ENCODE measurements at places on chromosomes 12 and 14.

DNA sequence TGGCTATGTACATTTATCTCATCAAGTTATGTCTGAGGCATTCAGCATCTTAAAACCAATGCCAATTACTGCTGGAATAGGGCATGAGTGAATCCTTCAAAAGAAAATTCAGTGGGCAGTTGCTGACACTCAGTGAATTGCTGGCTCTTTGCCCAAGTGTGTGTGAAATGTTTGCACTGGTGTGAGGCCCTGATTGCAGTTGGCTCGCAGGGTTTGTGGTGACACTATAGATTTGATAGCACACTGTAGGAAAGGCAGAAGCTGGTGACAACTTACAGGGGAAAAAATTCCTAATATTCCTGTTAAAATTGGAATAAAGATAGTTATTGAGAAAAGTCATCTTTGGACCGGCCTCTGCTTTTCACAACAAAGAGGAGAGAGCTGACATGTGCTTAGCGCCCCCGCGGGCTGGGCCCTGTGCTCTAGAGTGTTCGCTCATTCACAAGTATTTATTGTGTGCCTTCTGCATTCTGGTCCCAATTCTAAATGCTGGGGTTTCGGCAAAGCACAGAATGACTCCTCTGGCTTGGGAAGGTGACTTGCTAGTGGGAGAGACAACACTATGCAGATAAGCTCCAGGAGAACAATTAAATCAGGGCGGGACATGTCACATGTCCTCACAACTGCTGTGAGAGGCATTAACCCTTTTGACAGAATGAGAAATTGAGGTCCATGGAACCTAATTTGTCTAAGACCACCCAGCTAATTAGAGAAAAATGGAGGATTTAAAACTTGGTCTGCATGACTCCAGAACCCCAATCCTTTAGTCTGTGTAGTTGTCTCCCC lies 418.7 kb downstream of the NPAS3 start:
- no peak for DNase-seq

GRCh38 chr14:49363821-49364751 lies 222.1 kb downstream of the RPS29 start:
- no peak for DNase-seq

- no peak for DNase-seq
Measured at GRCh38 chr14:21367582-21368144, 16.2 kb downstream of the SUPT16H start.

- DNase-seq, result no peak
Measured at GRCh38 chr12:88624911-88625310, 44.6 kb upstream of the KITLG start.

DNA sequence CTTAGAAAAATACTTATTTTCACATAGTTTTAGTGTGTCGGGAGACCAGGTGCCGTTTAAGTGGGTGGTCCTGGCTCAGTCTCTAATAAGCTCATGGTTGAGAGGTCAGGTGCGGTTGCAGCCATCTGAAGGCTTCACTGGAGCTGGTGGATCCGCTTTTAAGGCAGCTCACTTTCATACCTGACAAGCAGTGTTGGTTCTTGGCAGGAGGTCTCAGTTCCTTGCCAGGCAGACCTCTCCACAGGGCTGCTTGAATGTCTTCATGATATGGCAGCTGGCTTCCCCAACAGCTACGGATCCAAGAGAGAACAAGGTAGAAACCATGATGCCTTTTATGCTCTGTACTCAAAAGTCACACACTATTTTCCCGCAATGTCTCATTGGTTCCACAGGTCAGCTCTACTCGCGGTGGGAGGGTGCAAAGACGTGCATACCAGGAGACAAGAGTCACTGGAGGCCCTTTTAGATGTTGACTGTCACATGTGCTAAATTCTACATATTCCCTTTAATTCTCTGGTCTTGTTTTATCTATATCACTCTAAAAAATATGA lies 8.0 kb upstream of the ZDHHC17 start:
- no peak for DNase-seq

GRCh38 chr14:65738339-65738738 lies 325.8 kb downstream of the FUT8 start:
- DNase-seq, result no peak

DNA sequence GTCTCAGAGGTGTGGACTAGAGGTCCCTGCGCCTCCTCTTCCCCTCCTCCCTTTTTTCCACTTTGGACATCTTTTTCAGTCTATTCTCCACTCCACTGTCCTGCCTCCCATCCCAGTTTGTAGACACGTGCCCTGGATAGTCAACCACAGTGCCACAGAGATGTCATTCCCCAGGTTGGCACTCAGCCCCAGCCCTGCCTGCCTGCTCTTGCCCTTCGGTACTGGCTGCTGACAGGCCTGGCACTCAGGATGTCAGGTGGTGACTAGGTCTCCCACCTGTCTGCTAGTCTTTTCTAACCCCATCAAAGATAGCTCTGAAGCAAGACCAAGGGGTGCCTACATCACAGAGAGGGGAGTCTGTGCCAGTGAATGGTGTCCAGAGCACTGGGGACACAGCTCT lies 15.8 kb downstream of the KRT71 start:
- DNase-seq, result no peak

DNA sequence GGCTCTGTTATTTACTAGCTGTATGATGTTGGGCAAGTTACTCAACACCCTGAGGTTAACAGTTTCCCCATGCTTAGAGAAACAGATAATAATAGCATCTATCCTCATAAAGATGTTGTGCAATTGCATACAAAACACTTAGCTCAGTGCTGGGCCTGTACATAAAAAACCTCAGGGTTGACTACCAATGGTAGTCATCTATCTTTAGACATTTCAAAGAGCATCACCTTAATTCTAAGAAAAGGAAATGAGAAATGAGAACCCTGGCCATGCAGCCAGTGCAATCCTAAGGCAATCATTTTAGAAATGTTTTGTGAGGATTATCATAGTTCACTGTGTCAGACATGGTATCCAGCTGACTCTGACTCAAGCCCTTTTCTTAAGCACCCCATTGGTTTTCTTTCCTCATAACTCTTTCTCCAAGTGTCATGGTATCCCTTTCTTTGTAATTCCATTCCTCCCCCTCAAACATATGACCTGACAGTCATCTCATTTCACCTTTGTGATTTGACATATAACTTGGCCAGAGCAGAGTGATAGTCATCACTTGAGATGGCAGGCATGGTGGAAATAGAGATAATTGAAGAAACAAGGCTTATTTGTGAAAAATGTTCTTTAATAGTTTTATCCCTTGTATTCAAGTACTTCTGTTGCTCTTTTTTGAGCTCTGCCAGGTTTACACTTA lies 29.5 kb upstream of the OSBPL8 start:
- peak; percentile 48 for DNase-seq

GRCh38 chr14:61435563-61436337 lies 114.4 kb downstream of the PRKCH start:
- no peak for DNase-seq

DNA sequence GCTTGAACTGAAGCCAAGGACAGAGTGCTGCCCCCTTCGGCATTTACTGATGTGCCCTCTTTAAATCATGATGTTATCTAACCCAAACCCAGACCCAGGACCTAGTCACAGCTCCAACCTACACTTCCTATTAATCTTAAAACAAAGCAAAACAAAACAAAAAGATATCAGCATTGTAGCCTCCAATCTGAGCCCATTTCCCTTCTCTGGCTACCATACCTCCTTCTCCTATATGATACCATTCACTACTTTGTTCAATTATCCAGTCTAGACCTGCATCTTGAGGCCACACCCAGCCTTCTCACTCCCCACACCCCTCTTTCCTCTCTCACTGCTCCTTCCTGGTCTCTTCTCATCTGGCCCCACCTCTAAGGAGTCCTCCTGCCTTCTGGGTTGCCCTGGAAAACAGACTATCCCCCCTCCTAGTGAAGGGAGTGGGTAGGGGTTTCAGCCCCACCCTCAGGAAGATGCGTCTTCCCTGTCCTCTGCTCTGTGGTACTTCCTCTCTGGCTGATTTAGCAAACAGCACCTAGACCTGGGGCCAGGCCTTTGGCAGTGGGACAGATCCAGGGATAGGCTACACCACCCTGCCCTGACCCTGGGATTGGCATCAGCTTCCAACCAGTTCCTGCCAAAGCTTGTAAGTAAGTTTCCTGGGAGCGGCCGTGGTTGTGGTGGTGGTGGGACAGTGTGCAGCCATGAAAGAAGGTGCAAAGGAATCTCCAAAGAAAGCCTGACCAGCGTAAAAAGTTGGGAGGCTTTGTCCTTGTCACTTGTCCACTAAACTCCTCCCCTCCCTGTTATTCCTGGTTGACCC lies 3.3 kb downstream of the LTB4R start:
- DNase-seq, result no peak

DNA sequence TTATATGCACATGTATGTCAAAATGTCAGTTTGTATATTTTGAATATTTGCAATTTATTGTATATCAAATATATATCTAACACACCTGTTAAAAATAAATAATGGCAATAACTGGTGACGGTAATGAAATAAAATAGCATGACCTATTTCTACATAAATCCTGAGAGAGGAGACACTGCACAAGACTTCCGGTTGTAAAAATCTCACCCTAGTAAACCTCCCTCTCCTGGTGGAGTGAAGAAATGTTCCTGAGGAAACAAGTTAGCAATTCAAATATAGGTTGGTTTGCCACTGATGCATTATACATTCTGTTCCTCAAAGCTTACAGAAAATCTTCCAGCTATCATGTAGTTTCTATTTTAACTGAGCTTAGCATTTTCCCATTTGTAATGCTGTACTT lies 166.1 kb upstream of the SYT10 start:
- no peak for DNase-seq

GRCh38 chr14:101494826-101495225 lies 66.5 kb upstream of the DIO3 start:
- no peak for DNase-seq

GRCh38 chr14:101738703-101739320 lies 22.7 kb upstream of the PPP2R5C start:
- DNase-seq, result no peak

DNA sequence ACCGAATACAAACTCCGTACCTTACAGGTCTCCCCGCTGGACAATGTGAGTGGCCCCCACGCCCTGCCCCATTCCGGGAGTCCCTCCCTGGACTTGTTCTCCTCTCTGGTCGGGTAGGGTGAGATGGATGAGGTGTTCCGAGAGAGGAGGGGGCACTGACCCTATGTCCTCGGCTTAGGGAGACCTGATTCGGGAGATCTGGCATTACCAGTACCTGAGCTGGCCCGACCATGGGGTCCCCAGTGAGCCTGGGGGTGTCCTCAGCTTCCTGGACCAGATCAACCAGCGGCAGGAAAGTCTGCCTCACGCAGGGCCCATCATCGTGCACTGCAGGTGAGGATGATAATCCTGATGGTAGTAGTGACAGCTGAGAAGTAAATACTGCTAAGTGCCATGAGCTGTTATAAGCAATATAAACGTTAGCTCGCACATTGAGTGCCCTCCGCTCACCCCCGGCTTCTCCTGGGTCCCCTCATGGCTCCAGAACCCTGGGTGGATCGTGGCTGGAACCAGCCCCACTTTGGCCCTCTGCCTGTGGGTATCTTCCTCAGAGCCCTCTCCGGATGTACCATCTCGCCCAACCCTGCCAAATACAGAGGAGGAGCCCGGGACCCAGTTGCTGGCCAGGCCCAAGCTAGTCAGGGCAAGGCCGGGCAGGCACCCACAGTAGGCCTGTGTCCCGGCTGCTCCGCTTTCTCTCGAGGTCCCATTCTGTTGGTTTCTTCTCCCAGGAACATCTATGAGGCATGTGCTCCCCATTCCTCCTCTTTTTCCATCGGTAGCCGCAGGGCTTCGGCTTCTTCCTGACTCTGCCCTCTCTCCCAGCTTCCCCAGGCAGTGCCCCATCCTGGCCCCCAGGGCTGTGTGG lies 6.8 kb downstream of the PTPN6 start:
- DNase-seq, result no peak

DNA sequence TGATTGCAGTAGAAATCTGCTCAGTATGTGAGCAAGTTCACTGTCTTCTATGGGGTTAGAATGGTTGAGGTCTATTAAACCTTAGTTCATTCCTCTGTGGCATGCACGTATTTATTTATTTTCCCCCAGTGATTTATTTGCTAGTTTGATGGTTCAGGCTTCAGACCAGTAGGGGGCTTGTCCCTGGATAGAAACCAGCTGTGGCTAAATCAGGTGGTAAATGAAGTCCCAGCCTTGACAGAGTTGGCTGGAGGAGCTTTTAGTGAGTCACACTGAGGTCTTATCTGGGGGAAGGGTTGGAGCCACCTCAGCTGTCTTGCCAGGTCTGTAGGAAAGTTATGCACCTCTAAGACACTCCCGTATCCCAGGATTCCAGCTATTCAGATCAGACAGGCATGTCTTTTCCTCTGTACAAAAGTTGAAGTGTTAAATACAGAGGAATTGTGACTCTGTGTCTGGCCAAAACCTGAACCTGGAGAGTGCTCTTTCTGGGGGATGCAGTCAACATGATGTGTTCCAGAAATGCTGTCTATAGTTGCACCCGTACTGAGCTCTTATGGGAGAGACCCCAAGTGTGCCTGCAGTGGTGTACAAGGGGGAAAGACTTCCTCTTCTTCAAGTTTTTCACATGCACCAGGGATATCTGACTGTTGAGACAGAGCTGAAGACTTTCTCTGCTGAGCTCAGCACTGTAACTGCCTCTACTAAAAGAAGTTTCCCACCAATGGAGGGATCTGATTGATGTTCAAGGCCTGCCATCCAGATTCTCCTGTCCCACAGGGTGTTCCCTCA lies 1322.1 kb downstream of the TMEM121 start:
- no peak for DNase-seq

GRCh38 chr12:64186789-64187188 lies 35.3 kb downstream of the KICS2 start:
- DNase-seq, result no peak

DNA sequence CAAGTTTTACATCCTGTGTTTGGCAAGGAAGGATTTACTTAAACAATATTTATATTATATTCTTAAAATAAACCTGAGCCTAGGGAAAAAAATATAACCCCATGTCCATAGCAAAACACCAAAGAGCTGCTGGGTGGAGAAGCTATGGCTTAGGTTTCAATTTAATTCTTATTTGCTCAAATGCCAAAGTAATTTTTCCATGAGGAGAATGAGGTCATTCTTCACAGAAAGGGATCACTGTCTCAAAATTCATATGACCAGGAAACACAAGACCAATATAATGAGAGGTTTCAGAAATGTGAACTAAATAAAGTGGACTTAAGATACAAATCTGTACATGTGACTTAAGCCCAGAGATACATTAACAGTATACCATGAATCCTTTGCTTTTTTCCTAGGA lies 195.0 kb downstream of the PHLDA1 start:
- peak; percentile 80 for DNase-seq

DNA sequence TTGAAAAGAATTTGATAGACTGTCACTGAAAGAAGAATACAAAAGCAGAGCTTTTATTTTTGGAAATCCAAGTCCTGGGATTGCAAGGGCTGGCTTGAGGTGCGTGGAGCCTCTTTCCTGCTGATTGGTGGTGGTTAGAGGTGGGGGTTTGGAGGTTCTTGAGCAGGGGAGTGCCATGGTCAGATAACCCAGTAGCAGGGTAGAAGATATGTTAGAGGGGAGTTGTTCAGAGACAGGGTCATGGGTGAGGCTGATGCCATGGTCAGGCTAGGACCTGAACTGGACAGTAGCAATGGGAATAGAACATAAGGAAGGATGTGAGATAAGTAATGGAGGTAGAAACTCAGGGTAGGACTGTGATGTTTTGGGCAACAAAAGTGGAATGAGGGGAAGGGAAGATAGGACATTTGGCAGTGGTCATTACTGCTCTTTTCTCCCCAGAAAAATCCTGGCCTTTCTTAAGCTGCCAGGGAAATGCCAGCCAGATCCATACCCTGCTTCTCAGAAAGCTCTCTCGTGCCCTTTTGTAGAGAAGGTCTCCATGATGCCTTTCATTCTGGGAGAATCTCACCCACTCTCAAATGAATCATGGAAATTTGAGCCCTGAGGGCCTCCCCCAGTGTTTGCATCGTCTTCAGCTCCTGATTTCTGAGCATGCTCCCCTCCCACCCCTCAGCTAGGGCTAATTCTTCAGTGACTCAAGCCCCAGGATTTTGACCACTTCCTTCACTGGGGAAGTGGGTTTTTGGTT lies 9.5 kb downstream of the EMP1 start:
- DNase-seq, result no peak

GRCh38 chr12:71772735-71773134 lies 18.1 kb downstream of the RAB21 start:
- DNase-seq, result no peak

Data from retinal pigment epithelial cell (primary cell).